IPS DF 19.7 (cell line): ENCODE measurements at places on chromosomes 13 and 19.

DNA sequence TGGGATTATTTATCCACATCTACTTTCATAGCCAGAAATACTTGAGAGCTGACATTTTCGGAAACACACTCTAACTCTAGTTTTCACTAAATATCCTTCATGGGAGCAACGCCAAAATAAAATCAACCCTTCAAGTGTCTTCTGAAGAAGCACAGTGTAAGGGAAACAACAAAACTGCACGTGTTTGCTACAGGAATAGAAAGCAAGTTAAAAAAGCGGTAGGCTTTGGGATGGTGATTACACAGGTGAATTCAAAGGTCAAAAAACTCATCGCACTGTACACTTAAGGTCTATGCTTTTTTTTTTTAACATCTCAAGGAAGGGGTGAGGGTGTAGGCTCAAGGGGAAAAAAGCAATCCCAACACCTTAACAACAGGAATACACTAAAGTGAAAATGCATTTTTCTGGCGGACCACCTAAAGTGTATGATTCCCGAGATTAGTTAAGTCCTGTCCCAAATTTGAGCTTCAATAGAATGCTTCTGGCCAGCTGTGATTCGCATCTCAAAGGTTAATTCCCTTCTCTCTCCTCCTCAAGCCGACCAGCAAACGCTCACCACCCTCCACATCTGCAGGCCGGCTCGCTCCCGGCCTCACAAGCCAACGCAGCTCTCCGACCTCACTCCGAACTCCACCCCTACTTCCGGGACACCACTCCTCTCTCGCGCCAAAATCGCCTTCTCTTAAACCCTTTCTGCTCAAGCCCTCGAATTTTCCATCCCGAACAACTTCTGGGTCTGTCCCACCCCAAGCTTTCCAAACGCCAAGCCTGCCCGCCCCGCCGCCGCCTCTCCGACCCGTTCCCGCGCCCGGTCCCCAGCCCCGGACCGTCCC is 1.1 kb downstream of the ARGLU1 start:
- DNase-seq = peak; percentile 7

DNA sequence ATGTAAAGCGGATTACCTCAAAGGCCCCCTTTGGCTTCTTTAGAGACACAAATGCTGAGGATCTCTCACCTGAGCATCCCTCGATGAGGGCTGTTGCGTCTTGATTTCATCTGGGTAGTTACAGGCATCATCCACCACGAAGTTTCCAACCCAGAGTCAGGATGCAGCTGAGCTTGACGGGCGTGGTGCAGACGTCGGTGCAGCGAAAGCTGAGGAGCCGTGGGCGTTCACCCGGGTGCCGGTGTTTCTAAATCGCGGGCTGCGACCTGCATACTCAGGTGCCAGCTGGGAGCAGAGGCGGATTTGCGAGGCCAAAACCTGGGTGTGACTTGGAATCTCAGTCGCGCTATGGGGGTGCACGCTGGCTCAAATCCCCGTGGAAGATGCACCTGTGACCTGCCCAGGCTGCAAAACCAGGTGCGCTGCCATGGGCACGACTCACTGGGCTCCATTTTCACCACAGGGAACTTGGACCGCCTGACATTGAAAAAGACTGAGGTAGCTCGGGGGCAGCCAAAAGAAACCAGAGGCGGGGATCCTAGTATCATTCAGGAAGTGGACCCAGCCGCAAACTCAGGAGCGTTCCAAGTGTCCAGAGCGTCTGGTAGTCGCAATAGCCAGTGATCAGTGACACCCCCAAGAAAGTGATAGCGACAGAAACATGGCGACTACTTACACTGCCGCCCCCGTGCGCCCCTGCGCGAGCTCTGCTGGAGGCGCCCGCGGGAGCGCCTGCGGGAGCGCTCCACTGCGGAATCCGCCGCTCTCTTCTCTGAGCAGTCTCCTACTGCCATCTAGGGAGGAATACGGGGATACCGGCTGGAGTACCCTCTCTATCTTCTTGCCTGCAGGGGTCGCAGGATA is 36.4 kb upstream of the IGFL4 start:
- peak; percentile 63 for DNase-seq

GRCh38 chr13:59201841-59202240 is 961.9 kb downstream of the DIAPH3 start:
- DNase-seq = no peak

DNA sequence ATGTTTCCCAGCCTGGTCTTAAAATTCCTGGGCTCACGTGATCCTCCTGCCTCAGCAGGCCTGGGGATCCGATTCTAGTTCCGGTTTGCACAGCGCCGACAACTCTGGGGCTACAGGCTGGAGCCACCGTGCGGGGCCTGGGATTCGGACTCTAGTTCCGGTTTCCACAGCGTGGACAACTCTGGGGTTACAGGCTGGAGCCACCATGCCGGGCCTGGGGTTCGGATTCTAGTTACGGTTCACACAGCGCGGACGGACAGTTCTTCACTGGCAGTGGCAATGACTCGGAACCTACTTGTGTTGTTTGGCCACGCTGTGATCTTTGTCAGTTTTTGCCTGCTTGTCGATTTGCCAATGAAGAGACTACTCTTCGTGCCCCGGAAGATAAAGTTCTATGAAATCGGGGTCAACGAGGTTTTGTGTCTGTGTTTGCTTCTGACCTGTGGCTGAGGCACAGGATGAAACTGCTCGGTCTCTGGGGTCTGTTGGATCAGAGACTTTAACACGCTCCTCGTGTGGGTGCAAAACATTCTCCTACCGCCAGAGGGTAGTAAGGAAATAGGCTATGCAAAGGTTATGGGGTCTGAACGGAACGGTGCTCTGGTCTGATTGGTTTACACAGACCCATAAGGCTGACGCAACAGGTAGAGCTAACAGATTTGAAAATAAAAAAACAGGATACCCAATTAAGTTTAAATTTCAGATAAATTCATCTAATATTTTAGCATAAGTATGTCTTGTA is 12.1 kb upstream of the ZSCAN1 start:
- peak; percentile 88 for DNase-seq

DNA sequence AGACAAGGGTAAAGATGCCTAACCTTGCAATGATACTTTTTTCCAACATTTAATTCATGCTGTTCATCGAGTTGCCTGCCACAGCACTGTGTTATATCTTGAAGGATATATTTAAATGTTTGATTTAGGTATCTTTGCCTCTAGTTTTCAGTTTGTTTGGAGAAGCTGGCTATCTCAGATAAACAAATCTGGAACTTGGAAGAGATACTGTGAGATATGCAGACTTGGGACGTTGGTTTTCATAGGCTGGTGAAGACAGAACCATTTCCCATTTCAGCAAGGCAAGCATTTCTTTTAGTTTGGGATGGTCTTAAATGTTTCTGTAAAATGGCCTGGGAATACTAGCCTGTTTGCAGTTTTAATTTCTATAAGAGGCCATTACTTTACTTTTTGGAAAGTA is 3.3 kb downstream of the RNASEH2B start:
- DNase-seq = no peak

GRCh38 chr13:27631156-27631555 is 9.5 kb downstream of the POLR1D start:
- DNase-seq = no peak

GRCh38 chr13:21243045-21243897 is 66.8 kb downstream of the MRPL57 start:
- no peak for DNase-seq

GRCh38 chr13:58302349-58302748 is 670.8 kb downstream of the PCDH17 start:
- DNase-seq = no peak

GRCh38 chr19:42325896-42326771 is 699 bp downstream of the MEGF8 start:
- DNase-seq = no peak

- peak; percentile 9 for DNase-seq
These were observed 48.9 kb downstream of the MYH14 start for GRCh38 chr19:50252111-50252886.

- DNase-seq = no peak
These were observed 131.3 kb downstream of the URI1 start for GRCh38 chr19:30073152-30074000.

GRCh38 chr13:106468207-106468606 is 67.3 kb downstream of the EFNB2 start:
- no peak for DNase-seq

DNA sequence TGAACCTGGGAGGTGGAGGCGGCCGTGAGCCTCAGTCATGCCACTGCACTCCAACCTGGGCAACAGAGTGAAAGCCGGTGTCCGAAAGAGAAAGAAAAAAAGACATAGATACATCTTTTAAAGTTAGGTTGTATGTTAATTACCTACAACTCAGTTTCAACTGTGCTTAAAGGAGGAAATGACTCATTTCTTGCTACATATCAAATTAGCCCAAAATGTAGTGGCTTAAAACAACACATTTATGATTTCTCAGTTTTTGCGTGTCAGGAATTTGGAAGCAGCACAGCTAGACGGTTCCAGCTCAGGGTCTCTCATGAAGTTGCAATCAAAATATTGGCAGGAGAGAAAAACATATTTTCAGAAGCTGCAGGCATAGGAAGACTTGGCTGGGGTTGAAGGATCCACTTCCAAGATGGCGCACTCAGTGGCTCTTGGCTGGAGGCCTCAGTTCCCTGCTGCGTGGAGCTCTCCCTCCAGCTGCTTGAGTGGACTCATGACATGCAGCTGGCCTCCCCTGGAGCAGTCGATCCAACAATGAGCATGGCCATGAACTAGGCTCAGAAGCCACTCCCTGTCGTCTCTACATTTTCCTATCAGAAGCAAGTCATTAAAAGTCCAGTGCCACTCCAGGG is 7.1 kb downstream of the LDLR start:
- DNase-seq = no peak

DNA sequence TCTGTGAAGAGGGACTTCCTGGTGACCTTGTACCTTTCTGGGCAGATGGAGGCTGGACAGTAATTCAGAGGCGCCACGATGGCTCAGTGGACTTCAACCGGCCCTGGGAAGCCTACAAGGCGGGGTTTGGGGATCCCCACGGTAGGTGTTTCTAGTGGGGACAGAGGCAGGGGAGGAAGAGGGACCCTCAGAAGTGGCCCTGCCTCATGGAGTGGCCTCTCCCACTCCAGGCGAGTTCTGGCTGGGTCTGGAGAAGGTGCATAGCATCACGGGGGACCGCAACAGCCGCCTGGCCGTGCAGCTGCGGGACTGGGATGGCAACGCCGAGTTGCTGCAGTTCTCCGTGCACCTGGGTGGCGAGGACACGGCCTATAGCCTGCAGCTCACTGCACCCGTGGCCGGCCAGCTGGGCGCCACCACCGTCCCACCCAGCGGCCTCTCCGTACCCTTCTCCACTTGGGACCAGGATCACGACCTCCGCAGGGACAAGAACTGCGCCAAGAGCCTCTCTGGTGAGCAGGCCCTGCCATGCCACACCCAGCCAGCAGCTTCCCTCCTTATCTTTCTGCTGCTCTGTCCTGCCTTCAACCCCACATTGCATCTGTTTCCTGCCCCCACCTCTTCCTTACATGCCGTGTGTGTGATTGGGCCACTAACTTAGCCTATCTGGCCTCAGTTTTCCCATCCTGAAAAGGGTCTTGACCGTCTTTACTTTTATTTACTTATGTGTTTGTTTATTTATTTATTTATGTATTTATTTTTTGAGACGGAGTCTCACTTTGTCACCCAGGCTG is 7.3 kb downstream of the ANGPTL4 start:
- no peak for DNase-seq

- DNase-seq = no peak
These were observed 922 bp downstream of the PLEKHG2 start for GRCh38 chr19:39413272-39413910.

- peak; percentile 35 for DNase-seq
These were observed 332.2 kb downstream of the MYO16 start for GRCh38 chr13:108961542-108962125.

- DNase-seq = no peak
These were observed 13.5 kb downstream of the ZSCAN5A start for GRCh38 chr19:56301155-56301554.

DNA sequence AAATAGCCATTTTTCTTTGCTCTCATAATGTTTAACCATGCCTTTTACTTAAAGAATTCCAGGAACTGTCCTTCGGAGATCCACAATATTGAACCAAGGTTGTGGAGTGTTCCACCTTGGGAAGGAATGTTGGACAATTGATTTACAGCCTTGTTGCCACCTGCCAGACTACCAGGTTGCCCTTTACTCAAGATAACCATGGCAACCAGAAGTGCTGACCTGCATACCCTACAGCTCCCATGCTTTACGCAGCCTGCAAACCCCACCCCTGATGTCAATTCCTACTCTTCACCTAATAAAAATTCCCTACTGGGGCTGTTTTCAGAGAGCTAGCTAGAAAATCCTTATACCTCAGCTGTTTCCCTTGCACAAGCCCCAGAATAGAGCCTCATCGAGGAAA is 151.0 kb upstream of the RXFP2 start:
- no peak for DNase-seq

- DNase-seq = no peak
These were observed 958 bp downstream of the CA11 start for GRCh38 chr19:48644839-48645619.

GRCh38 chr13:109629737-109630136 is 156.6 kb downstream of the IRS2 start:
- DNase-seq = no peak

DNA sequence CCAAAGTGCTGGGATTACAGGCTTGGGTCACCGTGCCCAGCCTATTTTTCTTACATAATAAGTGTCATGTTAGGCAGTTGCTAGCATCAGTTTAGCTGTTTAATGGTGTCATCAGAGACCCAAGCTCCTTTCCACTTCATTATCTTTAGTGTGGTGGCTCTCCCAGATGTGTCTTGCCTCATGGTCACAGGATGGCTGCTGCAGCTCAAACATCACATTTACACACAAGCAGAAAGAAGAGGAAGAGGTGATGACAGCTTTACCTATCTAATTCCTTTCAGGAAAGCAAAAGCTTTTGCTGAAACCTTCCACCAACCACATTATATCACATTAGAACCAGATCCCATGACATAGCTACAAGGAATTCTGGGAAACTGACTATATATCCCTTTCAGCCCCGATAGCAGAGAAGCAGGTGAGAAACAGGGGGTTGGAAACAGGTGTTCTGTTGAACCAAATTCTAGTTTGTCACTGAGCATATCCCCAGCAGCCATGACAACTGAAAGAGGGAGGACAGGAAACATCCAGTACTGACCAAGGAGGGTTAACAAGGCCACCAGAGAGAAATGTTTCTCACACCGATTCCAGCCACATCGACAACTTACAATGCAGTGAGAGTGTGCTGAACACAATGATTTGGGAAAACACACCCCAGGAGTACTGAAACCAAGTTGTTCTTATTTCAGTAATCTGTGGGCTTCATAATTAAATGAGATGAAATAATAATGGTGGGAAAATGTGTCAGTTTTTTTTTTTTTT is 617.0 kb downstream of the UQCRFS1 start:
- DNase-seq = no peak

DNA sequence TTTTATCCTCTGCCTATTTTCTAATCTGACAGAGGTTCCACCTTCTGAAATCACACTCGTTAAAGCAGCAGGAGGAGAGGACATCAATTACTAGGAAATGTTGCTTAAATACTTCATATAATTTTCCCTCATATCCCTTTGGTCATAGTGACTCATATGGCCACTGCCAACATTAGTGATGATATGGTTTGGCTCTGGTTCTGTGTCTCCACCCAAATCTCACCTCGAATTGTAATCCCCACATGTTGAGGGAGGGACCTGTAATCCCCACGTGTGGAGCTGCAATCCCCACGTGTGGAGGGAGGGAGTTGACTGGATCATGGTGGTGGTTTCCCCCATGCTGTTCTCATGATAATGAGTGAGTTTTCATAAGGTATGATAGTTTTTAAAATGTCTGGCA is 618.4 kb upstream of the SLITRK5 start:
- DNase-seq = no peak
